ENCODE measurements at places on chromosomes 1 and 21.

DNA sequence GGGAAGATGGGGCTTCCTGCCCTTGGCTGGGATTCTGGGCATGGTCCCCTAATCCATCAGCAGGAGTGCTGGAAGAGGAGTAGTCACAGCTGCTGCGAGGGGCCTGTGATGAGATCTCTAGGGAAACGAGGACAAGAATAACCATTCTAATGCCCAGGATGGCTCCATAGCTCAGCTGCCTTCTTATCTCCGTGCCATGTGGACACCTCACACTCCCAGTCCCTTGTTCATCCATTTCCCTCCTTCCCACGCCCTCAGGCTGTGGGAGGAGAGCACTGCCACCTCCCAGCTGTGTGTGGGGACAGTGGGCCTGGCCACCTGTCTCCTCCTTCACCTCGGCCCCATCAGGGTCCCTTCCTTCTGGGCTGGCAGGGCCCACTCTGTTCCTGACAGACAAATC is 16.1 kb upstream of the ETV3 start:
- DNase-seq = no peak
- no peak overlapping the region for H3K4me3 ChIP-seq
- no peaks in the 10 kb centered on the region for H3K36me3 ChIP-seq
- H3K4me1 ChIP-seq = no peaks in the 10 kb centered on the region
- no peaks in the 10 kb centered on the region for H3K27me3 ChIP-seq

DNA sequence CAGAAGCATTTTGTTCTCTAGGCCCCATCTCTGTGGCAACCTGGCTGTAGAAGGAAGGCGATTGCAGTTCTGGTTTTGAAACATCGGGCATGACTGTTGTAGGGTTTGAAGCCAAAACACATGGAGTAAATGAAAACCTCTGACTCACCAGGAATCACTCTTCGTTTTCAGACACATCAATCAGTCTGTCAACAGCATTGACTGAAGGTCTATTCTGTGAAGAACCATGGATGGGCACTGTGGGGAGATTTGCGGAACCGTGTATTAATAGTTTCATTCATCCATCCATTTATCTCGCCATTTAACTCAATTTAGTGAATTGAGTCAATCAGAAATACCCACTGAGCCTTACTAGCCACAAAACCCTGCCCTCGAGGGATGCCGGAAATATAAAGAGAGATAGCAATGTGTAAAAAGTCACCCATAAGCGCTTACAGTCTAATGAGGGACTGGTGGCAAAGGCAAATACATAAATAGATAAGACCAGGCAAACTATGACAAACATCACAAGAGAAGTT is 364.6 kb upstream of the PROX1 start:
- H3K4me1 ChIP-seq = no peaks in the 10 kb centered on the region
- no peaks in the 10 kb centered on the region for H3K27me3 ChIP-seq
- no peaks in the 10 kb centered on the region for H3K36me3 ChIP-seq
- H3K4me3 ChIP-seq = no peak overlapping the region
- H3K27ac ChIP-seq = no peak overlapping the region
- no peak for DNase-seq

DNA sequence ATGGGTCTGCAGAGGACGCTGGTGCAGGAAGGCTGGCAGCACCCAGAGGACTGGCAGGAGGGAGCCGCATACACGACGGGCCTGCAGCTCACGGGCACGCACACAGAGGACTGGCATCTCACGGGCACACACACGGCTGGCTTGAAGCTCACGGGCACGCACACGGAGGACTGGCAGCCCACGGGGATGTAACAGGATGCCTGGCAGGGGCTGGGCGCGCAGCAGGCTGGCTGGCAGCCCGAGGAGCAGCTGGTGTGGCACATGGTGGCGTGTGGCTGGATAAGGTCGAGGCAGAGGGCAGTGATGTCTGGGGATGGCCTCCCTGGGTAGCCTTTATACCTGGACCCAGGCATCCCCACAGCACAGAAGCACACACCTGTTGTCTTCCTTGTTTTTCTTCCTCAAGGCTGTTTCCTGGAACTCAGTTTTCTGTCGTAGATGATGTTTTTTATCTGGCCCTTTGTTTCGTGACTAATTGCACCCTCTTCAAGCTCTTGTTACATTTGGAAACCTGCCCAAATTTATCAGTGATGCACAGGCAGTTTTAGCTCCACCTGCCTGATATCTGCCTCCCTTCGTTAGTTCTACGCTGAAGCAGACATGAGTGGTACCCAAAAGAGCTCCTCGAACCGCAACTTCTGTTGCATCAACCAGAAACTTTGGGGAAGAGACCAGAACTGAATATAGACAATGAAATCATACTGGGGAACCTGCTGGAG is at the start of gene KRTAP12-1:
Gene KRTAP12-1 (minus strand): TSS at position 303 of the 719 bp plus-strand sequence. CDS start 40 bp downstream, at position 263.
- peaks cover 26% of the 10 kb centered on the region for H3K27me3 ChIP-seq
- H3K36me3 ChIP-seq = no peaks in the 10 kb centered on the region
- H3K4me1 ChIP-seq = no peaks in the 10 kb centered on the region
- no peak for DNase-seq

DNA sequence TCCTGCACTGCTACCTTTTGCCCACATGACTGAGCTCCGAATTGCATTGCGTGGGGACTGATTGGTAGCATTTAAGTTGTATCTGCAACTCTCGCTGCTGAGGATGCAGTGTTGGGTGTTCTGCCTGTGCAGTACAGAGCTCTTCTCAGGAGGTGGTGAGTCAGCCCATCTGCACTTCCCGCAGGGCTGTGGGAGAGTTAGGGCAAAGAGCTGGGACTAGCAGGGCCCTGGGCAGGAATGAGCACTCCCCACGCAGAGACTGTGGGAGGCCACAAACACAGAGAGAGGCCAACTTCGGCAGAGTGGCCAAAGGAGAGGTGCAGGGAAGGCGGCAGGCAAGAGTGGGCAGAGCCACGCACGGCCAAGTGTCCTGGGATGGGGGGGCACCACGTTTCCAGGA is 244.7 kb downstream of the SIPA1L2 start:
- no peak for DNase-seq
- H3K27me3 ChIP-seq = no peaks in the 10 kb centered on the region
- no peak overlapping the region for H3K4me3 ChIP-seq
- no peaks in the 10 kb centered on the region for H3K4me1 ChIP-seq
- H3K36me3 ChIP-seq = no peaks in the 10 kb centered on the region
- no peak overlapping the region for H3K27ac ChIP-seq

- H3K4me1 ChIP-seq = no peaks in the 10 kb centered on the region
- H3K27ac ChIP-seq = no peak overlapping the region
- H3K27me3 ChIP-seq = no peaks in the 10 kb centered on the region
- no peaks in the 10 kb centered on the region for H3K36me3 ChIP-seq
- DNase-seq = no peak
These were observed 45.3 kb upstream of the MTF2 start for GRCh38 chr1:93033785-93034184.

DNA sequence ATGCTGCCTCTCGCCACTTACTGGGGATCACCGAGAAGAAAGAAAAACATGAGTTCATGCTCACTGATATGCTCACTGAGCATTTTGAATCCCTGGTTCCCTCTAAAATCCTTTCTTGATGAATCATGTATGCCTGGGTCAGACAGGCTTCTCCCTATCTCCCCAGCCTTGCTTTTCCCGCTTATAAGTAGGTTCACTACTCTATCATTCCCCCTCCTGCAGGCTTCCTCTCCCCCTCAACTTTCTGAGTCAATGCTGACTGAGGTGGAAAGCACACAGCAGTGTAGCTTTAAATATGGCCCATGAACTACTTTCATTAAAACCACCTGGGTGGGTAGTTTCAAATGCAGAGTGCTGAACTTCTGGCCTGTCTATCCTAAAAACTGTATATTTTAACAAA is 41.7 kb downstream of the FMO4 start:
- no peak overlapping the region for H3K27ac ChIP-seq
- H3K4me3 ChIP-seq = no peak overlapping the region
- no peaks in the 10 kb centered on the region for H3K4me1 ChIP-seq
- H3K36me3 ChIP-seq = no peaks in the 10 kb centered on the region
- no peaks in the 10 kb centered on the region for H3K27me3 ChIP-seq

DNA sequence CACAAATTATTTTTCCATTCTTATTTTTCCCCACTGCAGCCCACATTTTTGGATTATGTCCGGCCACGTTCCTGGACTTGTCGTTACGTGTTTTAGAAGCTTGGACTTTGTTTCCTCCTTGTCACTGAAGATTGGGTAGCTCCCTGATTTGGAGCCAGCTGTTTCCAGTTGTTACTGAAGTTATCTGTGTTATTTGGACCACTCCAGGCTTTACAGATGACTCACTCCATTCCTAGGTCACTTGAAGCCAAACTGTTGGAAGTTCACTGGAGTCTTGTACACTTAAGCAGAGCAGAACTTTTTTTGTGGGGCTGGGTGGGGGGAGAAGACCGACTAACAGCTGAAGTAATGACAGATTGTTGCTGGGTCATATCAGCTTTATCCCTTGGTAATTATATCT is 12.2 kb upstream of the AXDND1 start:
- no peak overlapping the region for H3K27ac ChIP-seq
- peaks cover 28% of the 10 kb centered on the region for H3K36me3 ChIP-seq
- DNase-seq = no peak
- H3K4me3 ChIP-seq = no peak overlapping the region
- H3K4me1 ChIP-seq = no peaks in the 10 kb centered on the region

GRCh38 chr1:63928186-63929105 is 154.6 kb downstream of the ROR1 start:
- H3K4me1 ChIP-seq = no peaks in the 10 kb centered on the region
- no peak for DNase-seq

- no peaks in the 10 kb centered on the region for H3K27me3 ChIP-seq
- H3K4me1 ChIP-seq = peaks cover 6% of the 10 kb centered on the region
- no peak overlapping the region for H3K4me3 ChIP-seq
- no peak for DNase-seq
These were observed 117.0 kb upstream of the ERRFI1 start for GRCh38 chr1:8142955-8143629.

- H3K4me1 ChIP-seq = peaks cover 3% of the 10 kb centered on the region
- no peaks in the 10 kb centered on the region for H3K27me3 ChIP-seq
- no peak overlapping the region for H3K27ac ChIP-seq
- no peak overlapping the region for H3K4me3 ChIP-seq
These were observed 44.7 kb downstream of the KCNC4 start for GRCh38 chr1:110254604-110255391.

GRCh38 chr1:112605633-112606327 is 13.2 kb downstream of the ST7L start:
- H3K27me3 ChIP-seq = no peaks in the 10 kb centered on the region
- peaks cover 62% of the 10 kb centered on the region for H3K36me3 ChIP-seq
- H3K27ac ChIP-seq = peak overlapping the region; percentile 73
- peaks cover 13% of the 10 kb centered on the region for H3K4me1 ChIP-seq

DNA sequence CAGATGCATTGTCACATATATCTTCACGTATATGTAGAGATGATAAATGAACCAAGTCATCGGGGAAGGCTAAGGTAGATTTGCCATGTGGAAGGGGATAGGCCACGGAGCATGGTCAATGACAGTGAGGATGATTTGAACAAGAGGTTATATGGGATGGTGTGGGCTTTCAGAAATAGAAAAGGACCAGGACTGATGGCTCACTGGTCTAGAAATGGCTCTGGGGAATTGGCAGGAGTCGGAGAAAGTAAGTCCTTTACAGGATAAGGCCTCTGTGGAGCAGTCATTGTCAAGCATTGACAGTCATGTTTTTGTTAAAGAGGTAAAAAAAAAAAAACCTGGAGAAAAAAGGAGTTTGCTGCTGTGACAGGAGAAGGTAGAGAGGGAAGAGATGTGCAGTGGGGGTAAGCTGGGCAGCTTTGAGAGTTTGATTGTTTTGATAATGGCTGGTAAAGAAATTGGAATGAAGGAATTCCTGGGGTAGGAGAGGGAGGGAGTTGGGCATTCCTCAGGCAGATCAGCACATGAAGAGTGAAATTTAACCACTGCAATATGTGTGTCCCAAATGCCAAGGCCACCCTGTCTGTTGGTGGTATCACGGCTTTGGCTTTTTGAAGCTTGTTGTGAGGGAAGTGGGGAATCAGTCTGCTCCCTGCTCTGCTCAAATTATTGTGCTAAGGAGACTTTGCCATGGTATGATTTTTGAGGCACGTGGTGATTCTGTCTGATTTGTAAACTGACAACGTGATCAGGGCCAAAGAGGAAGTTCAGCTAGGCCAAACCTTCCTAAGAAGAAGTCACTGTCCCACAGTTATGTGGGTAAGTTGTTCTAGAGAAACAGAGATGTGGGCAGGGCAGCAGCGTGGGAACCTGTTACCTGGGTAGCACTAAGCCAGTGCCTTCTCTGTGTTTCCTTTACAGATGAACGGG is 26.0 kb downstream of the MACF1 start:
- no peaks in the 10 kb centered on the region for H3K4me1 ChIP-seq
- DNase-seq = no peak
- peaks cover 16% of the 10 kb centered on the region for H3K36me3 ChIP-seq
- no peaks in the 10 kb centered on the region for H3K27me3 ChIP-seq

GRCh38 chr1:51520700-51521248 is 1.7 kb upstream of the EPS15 start:
- H3K4me1 ChIP-seq = peaks cover 15% of the 10 kb centered on the region
- no peaks in the 10 kb centered on the region for H3K27me3 ChIP-seq
- no peaks in the 10 kb centered on the region for H3K36me3 ChIP-seq
- no peak overlapping the region for H3K27ac ChIP-seq
- no peak for DNase-seq
- no peak overlapping the region for H3K4me3 ChIP-seq

- no peaks in the 10 kb centered on the region for H3K36me3 ChIP-seq
- no peak overlapping the region for H3K4me3 ChIP-seq
- H3K27ac ChIP-seq = no peak overlapping the region
- no peaks in the 10 kb centered on the region for H3K4me1 ChIP-seq
- no peak for DNase-seq
- H3K27me3 ChIP-seq = no peaks in the 10 kb centered on the region
These were observed 104.7 kb downstream of the FGGY start for GRCh38 chr1:59401581-59401980.

DNA sequence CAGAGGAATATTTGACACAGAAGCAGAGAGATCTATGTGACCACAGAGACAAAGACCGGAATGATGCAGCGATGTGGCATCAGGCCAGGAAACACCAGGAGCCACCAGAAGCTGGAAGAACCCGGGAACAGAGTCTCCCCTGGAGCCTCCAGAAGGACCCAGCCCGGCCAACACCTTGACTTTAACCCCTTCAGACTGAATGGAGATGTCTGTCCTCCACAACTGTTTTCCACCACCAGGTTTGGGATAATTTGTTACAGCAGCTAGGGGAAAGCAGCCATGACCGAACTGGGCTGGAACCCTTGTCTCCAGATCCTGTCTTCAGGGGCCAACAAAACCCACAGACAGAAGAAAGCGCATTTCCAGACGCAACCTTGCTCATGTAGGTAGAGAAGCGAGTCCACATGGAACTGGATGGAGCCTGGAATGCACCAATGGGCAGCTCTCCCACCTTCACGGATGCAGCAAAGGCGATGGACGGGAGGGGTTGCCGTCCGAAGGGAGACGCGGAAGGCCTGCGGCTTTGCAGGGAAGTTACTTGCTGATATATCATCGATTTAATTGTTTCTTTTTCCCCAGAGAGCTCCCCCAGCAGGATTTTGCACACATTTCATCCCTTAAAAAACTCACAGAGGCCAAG is 396.6 kb downstream of the NPHP4 start:
- H3K27me3 ChIP-seq = no peaks in the 10 kb centered on the region
- H3K36me3 ChIP-seq = no peaks in the 10 kb centered on the region
- no peaks in the 10 kb centered on the region for H3K4me1 ChIP-seq
